ENCODE measurements at places on chromosomes 6 and 20. TPM values are rescaled to one million over a fixed set of nuclear protein-coding genes. Genes with fewer than 3 reads are reported as not detected.

SALL4 gene
- polyA plus RNA-seq: 1.4 TPM

MPIG6B gene
- polyA plus RNA-seq: 1.3 TPM

BMP6 gene
- polyA plus RNA-seq: 18.6 TPM

ANKRD66 gene
- 1.9 TPM for polyA plus RNA-seq

SLC24A3 gene
- polyA plus RNA-seq: 64.9 TPM

PI3 gene
- polyA plus RNA-seq: not detected

ETV7 gene
- 0.29 TPM for polyA plus RNA-seq

LAMA2 gene
- 23.9 TPM for polyA plus RNA-seq

TUBB1 gene
- polyA plus RNA-seq: 1.1 TPM

ULBP3 gene
- polyA plus RNA-seq: 6.9 TPM

SIRPB2 gene
- 1.5 TPM for polyA plus RNA-seq

BANF2 gene
- polyA plus RNA-seq: not detected

SLC22A16 gene
- 0.63 TPM for polyA plus RNA-seq

WFDC5 gene
- 0.57 TPM for polyA plus RNA-seq

LY6G6C gene
- 1.2 TPM for polyA plus RNA-seq

MCCD1 gene
- polyA plus RNA-seq: 0.33 TPM

PCK1 gene
- polyA plus RNA-seq: 0.90 TPM

SERINC1 gene
- polyA plus RNA-seq: 484 TPM

CALHM6 gene
- polyA plus RNA-seq: 9.0 TPM

BPIFB1 gene
- 0.13 TPM for polyA plus RNA-seq

METTL24 gene
- 2.8 TPM for polyA plus RNA-seq

MARCKS gene
- 739 TPM for polyA plus RNA-seq

XKR7 gene
- 9.0 TPM for polyA plus RNA-seq

OPRM1 gene
- polyA plus RNA-seq: 2.5 TPM

Measured in spinal cord (tissue), 10 donors.